ENCODE measurements at places on chromosomes 1 and 21. TPM values are rescaled to one million over a fixed set of nuclear protein-coding genes. Genes with fewer than 3 reads are reported as not detected.

GRCh38 chr1:172442843-172443565, 865 bp downstream of the PIGC start:
- DNase-seq, result no peak
- peaks cover 4% of the 10 kb centered on the region for H3K4me1 ChIP-seq
- H3K27me3 ChIP-seq, result no peaks in the 10 kb centered on the region
- H3K27ac ChIP-seq, result 0 out of 2 replicates have a peak overlapping the region, but pooled peaks have one; percentile 84
- peaks cover 5% of the 10 kb centered on the region for H3K36me3 ChIP-seq
- peak overlapping the region; percentile 90 for H3K4me3 ChIP-seq

- no peaks in the 10 kb centered on the region for H3K27me3 ChIP-seq
- no peaks in the 10 kb centered on the region for H3K36me3 ChIP-seq
- DNase-seq, result no peak
Observed at GRCh38 chr1:87938631-87939030, 610.0 kb downstream of the LMO4 start.

DNA sequence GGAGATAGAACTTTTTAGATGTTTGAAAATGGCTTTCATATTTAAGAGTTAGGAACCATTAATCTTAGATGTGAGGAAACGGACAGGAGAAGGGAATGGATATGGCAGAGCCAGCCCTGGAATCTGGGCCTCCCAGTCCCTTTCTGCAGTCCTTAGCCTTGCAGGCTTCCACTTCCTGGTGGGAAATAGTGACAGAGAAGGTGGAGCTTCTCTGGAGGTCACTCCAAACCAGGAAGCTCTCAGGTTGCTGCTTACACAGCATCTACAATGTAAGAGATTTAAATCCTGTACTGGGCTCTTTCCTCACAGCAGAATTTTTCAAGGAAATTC, 2.5 kb downstream of the S100A11 start:
- H3K4me1 ChIP-seq, result peaks cover 10% of the 10 kb centered on the region
- peaks cover 25% of the 10 kb centered on the region for H3K36me3 ChIP-seq
- no peak for DNase-seq
- no peaks in the 10 kb centered on the region for H3K27me3 ChIP-seq

TRNP1 gene
- 68.6 TPM for total RNA-seq

DNA sequence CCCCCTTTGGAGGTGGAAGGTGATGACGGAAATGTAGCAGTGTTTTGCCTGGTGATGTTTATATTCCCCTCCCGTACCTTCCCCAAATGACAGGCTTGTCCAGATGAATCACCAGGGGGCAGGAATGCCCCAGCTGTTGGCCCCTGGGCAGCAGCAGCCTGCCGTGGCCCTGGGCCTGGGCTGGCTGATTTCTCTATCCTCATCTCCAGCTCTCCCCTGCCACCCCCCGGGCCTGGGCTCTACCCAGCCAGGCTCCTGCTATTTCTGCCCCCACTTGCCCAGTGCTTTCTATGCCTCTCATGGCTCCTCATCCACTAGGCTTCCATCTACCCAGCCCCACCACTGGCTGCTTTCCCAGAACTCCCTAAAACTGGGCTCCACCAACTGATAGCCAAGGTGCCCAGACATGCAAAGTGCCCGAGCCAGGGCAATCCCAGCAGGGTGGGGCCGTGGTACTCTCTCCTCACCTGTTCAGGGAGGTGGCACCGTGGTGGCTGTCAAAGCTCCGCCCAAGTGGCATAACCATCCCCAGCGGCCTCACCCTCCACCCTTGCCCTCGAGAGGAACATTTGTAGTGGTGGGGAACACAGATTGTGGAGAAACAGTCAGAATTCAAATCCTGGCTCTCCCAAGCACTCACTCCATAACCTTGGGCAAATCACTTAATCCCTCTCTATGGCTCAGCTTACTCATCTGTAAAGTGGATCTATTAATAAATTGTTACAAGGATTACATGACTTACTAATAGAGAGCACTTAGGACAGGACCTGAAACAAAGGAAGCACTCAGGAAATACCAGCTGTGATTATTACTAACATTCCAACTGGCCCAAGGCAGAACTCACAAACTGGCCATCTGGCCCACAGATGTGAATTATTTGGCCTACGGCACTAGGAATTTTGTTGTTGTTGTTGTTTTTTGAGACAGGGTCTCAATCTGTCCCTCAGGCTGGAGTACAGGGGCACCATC, 12.8 kb upstream of the ECE1 start:
- H3K36me3 ChIP-seq, result peaks cover 4% of the 10 kb centered on the region
- H3K27me3 ChIP-seq, result no peaks in the 10 kb centered on the region
- H3K4me3 ChIP-seq, result no peak overlapping the region
- DNase-seq, result peak; percentile 93
- H3K27ac ChIP-seq, result peak overlapping the region; percentile 79
- peaks cover 43% of the 10 kb centered on the region for H3K4me1 ChIP-seq

All from IMR-90 (cell line).